Gastroesophageal sphincter (tissue), 4 donors: ENCODE measurements at places on chromosomes 6 and 20. TPM values are rescaled to one million over a fixed set of nuclear protein-coding genes. Genes with fewer than 3 reads are reported as not detected.
A peak's percentile ranks its signal among the peaks of the same experiment; 100 is the strongest.

- ATAC-seq, result no peak
These were observed 91.9 kb downstream of the LMBRD1 start for GRCh38 chr6:69704916-69705315.

The C20orf144 gene
- not detected for total RNA-seq

- no peak for ATAC-seq
These were observed 2.9 kb downstream of the NRN1 start for GRCh38 chr6:6003621-6004366.

- no peak for ATAC-seq
These were observed 106.2 kb downstream of the ERMARD start for GRCh38 chr6:169857343-169858292.

The ERVFRD-1 gene
- not detected for total RNA-seq

DNA sequence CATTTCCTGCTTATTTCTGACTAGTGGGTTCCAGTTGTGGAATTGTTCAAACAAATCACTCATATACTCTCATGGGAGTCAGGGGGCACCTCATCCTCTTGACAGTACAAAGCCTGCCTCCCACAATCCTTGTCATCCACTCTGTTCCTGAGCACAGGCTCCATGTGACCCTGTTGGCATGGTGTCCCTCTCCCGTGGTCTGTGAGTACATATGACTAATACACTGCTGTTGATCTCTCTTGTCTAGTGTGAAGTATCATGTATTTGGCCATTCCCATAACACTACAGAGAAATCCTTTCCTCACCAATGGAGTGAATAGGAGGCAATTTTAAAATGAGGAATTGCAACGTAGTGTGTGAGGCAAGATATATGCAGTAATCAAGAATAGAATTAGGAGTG lies 185.3 kb downstream of the OGFRL1 start:
- ATAC-seq, result peak; percentile 86

DNA sequence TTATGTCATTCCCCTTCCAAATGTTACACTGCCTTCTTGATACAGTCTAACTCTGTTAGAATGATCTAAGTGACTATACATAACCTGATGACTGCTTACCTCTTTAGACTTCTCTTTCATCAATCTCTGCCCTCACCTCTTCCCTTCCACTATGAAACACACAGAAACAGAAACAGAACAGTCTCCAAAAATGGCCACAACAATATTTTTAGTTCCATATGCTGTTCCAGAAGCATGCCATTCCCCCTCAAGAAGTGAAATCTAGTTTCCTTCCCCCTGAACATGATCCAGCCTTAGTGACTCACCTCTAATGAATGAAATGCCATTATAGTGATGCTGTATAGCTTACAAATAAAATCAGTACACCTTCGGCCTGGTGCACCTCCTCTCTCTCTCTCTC lies 229.3 kb upstream of the TENT5A start:
- no peak for ATAC-seq

The SNAP25 gene
- 0.47 TPM for total RNA-seq

DNA sequence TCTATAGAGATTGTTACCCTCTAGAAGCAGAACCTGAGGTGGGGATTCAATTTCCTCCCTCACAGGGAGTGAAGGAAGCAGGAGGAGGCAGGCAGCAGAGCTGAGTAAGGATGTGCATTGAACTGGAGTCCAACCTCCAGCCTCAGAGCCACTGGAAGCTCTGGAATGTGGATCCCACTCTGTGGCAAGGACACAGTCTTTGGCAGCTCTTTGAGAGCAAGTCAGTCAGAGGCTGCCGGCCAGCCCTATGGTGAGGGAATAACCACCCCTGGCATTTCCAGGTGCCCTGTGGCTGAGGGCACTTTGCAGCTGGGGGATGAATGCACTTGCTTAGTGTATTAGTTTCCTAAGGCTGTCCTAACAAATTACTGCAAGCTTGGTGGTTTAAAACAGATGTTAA lies 37.2 kb downstream of the EBF4 start:
- ATAC-seq, result no peak

- no peak for ATAC-seq
These were observed 1.1 kb downstream of the CD109 start for GRCh38 chr6:73696966-73697655.

DNA sequence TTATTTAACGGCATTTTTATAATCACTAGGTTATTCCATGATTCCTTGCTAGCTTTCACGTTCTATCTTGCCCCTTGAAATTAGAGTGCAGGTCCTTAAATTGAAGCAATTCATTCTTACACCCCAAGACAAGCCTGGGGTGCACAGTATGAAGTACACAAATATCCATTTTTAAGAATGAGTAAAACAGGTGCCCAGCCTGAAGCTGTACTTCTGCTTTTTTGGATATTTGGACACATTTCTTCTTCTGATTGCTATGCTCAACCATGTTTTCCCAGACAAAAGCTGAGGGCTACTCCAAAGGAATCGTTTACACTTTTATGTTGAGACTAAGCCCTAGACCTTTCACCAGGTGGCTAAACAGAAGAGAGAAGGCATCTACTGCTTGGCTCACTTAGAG lies 7.9 kb upstream of the TAGAP start:
- ATAC-seq, result no peak

DNA sequence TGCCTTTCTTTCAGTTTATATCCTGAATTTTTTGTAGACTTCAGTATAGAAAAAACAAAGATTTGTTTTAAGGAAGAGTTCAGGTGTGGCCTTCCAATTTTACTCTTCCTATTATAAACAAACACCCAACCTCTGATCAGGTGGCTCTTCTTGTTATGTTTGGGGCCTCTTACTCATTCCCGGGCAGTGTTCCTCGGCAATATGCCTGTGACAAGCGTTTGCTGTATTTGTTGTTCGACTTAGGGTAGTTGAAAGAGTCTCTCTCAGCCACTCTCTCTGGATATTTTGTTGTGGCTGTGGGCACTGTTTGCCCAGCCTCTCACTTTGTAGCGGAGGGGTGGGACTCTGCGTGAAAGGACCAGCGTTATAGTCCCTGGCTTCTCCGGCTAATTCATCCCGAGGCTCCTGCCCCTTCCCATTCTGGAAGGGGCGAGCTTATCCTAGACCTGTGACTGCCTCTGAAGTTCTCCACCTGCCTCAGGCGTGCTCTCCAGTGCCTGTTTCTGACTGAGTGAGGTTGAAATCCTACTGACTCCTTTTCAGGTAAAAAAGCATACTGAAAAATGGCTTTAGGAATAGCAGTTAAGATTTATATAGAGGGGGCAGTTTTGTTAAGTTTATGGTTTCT lies 97.4 kb downstream of the PLCB4 start:
- no peak for ATAC-seq

The SALL4 gene
- total RNA-seq, result not detected

DNA sequence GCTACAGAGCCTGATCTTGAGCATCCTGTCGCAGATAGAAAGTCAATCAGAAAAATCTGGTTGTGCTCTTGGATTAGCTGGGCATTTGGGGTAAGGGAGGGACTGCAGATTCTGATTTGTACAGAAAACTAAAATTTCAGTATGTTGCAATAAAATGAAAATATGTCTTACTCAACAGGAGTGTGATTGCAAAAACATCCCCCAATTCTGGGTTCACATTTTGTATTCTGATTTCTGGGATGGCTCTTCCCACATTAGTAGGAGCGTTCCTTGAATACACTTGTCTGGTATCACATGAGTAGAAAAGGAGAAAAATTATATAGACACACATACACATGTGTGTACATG lies 40.5 kb downstream of the PANK2 start:
- ATAC-seq, result peak; percentile 8

GRCh38 chr20:56974499-56975250 lies 291.8 kb downstream of the BMP7 start:
- no peak for ATAC-seq

- ATAC-seq, result no peak
These were observed 68.5 kb upstream of the TENT5A start for GRCh38 chr6:81820980-81821379.

GRCh38 chr20:45592574-45593189 lies 13.6 kb upstream of the WFDC8 start:
- ATAC-seq, result no peak

DNA sequence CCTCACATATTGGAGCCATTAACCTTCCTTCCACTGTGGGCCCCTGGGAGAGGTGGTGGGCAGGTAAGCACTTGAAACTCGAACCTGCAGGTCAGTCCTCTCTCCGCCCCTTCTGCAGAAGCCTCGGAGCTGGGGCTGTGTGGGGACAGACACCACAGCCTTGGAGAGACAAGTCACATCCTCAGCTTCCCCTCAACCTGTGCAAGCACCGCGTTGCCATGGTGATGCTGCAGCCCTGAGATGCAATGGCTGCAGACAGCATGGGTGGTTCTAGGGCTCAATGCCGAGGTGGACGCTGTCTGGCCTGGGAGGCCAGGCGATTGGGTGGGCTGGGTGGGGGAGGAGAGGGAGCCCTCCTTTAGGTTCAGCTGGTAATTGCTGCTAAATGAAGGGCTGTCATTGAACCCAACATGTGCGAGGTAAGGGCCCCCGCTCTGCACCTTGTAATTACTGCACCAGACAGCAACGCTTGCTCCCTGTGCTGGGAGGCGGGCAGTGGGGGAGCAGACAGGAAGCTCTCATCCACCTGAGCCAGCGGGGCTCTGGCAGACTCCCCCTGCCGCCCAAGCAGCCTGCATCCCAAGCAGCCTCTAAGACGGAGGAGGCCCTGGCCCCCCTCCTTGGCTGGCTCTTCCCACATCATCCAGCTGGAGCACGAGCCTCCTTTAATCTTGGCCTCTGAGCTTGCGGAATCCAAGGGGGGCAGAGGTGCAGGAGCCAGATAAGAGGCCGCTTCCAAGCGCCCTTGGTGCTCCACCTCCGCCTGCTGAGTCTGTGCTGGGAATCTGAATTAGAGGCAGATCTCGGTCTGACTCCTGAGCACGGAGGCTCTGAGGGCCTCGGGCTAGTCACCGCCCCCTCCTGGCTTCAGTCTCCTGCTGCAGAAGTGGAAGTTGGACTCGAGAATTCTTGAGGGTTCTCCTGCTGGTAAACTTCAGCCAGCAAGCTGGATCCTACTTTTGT lies 39.8 kb upstream of the CDH22 start:
- peak; percentile 57 for ATAC-seq

- ATAC-seq, result no peak
These were observed 241.6 kb upstream of the BTBD3 start for GRCh38 chr20:11675920-11676629.

DNA sequence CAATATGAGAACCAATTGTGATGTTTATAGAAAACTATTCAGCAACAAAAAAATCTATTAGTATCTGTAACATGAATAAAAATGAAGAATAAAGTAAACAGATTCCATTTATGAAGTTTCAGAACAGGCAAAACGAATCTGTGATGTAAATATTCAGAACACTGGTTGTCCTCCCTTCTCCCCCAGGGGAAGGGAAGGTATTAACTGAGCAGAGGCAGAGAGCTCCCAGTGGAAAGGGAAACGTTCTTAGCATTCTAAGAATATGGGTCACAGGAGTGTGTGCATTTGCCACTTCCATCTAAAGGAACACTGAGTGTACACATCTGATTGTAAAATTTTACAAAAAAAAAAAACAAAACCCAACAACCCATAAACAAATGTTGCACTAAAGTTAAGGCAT lies 23.1 kb downstream of the SPAG4 start:
- ATAC-seq, result no peak

DNA sequence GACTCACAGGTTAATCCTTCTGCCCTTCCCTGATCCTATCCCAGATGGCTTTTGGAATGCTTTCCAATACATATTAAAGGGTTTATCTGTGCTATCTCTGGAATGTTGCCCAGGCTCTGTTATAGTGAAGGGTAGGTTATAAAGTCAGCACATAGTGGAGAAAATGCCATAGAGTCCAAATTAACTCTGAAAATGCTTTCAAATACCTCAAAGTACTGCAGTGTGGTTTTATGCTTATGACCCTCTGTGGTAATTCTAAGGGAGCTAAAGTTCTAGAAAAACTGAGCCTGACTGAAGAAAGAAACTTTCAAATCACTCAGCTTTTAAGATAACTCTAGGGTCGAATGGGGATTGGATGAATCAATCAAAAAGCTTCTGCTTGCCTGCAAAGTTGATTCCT lies 159.8 kb downstream of the PLCB1 start:
- ATAC-seq, result no peak

The TM9SF4 gene
- total RNA-seq, result 32.6 TPM

DNA sequence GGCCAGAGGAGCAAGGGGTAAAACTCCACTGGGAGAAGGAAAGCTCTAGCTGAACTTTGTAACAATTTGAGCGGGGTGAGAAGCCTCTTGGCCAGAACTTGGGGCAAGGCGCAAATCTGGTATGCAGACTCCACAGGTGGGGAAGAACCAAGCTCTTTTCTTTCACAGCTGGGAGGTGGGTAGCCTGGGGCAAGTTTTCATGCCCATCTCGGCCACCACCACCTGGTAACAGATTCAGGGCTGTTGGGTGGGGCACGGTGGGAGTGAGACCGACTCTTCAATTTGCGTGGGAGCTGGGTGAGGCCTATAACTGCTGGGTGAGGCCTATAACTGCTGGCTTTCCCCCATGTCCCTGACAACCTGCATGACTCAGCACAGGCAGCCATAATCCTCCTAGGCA lies 37.5 kb downstream of the SDHAF4 start:
- no peak for ATAC-seq

- no peak for ATAC-seq
These were observed 402.5 kb downstream of the CD83 start for GRCh38 chr6:14520029-14520428.

DNA sequence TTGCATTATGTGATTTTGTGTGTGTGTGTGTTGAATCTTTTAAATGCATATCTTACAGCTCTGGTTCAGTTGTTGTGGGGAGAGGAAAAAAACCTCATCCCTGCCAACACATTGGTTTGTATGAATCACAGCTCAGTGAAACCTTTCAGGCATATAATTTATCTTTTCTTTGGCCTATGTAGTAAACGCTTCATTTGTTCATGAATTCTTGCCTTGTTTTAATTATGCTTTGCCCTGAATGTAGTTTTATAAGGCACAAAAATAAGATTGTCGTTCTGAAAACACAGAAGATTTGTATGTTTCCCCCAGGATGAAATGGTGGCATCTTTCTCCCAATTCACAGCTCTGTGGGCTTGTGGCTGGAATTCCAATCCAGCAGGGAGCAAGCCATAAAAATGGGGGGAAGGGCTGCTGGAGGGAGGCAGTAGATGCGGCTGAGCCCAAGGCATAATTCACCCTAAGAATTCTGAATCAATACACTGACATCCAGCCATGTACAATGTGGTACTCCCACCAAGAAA lies 45.1 kb downstream of the BCAS1 start:
- ATAC-seq, result no peak

- ATAC-seq, result no peak
These were observed 582.5 kb downstream of the DOK5 start for GRCh38 chr20:55057779-55058415.

GRCh38 chr20:19737025-19737424 lies 21.0 kb upstream of the RIN2 start:
- peak; percentile 84 for ATAC-seq

GRCh38 chr20:48614593-48615274 lies 213.1 kb downstream of the PREX1 start:
- ATAC-seq, result no peak

- ATAC-seq, result no peak
These were observed 490.3 kb downstream of the COL12A1 start for GRCh38 chr6:74715355-74716085.

GRCh38 chr6:147821295-147821897 lies 312.9 kb downstream of the SAMD5 start:
- no peak for ATAC-seq

The ANKEF1 gene
- 0.87 TPM for total RNA-seq
